ENCODE measurements at places on chromosomes 2 and 18.

DNA sequence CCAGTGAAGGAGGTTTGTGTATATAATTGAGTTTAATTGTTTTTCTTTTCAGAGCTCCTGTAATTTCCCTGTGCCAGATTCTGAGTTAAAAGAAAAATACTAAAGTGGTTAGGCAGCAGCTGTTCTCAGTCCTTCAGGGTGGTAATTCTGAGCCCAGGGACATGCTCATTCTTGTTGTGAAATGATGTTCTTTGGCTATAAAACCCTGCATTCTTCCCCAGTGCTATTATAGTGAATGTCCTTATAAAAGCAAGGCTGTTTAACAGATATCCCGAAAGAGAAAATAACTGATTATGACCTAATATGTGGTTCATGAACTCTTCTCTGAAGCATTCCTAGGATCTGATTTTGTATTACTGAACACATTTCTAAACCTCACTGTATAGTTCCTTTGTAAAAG lies 34.0 kb downstream of the ADAM23 start:
- DNase-seq, result no peak

DNA sequence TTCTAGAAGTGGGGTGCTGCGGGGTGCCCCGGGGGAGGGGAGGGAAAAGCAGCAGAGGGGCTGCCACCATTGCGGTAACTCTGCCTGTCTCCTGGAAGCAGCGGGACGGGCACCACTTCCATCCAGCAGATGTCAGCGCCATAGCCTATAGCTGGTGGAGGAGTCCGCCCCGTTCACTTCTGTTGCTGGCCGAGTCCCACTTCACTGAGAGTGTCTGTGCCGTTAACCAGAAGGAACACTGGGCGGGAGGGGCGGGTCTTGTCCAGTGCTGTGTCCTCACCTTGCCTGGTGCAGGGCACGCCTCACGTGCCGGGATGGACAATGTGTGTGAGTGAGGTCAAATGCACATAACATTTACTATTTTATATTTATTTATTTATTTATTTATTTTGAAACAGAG lies 19.3 kb upstream of the ODC1 start:
- no peak for DNase-seq

DNA sequence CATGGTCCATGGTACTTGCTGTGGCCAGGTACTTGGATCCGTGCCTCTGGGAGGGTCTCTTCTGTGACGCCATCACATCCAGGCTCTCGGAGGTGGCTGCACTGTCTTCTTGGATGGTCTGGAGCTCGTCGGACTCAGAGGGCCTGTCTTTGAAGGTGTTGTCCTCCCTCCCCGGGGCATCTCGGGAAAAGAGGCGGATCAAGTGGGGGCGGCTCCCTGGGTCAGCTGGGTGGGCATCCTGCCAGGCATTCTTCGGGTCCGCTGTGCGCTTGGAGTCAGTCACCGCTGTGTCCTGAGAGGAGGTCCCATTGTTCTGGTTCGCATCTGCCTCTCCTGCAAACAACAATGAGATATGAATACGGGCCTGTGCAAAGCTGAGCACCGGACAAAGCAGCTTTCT lies 115.6 kb downstream of the MBP start:
- no peak for DNase-seq

- no peak for DNase-seq
These were observed 38.7 kb downstream of the PLEKHB2 start for GRCh38 chr2:131143803-131144202.

- no peak for DNase-seq
These were observed 61.8 kb upstream of the GPR45 start for GRCh38 chr2:105179469-105180372.

- no peak for DNase-seq
These were observed 49.7 kb upstream of the TFCP2L1 start for GRCh38 chr2:121334581-121335293.

- no peak for DNase-seq
These were observed 135.7 kb downstream of the OTX1 start for GRCh38 chr2:63186331-63186730.

DNA sequence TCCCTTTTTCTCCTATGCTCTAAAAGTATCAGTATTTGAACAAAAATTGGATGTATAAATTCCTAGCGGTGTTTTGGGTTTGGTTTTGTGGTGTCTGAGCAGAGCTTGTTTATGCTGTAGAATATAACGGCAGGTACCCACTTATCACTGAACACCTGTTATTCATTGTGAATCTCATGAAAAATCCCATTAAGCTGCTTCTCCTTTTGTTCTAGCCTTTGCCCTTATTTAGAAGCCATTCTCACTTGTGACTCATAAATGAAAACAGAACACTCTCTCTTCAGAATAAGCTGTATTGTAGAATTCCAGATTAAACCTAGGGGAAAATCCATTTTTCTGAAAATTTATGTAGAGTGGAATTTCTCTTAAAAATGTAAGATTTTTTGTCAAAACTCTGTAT lies 104.0 kb downstream of the PRPF40A start:
- DNase-seq, result no peak

DNA sequence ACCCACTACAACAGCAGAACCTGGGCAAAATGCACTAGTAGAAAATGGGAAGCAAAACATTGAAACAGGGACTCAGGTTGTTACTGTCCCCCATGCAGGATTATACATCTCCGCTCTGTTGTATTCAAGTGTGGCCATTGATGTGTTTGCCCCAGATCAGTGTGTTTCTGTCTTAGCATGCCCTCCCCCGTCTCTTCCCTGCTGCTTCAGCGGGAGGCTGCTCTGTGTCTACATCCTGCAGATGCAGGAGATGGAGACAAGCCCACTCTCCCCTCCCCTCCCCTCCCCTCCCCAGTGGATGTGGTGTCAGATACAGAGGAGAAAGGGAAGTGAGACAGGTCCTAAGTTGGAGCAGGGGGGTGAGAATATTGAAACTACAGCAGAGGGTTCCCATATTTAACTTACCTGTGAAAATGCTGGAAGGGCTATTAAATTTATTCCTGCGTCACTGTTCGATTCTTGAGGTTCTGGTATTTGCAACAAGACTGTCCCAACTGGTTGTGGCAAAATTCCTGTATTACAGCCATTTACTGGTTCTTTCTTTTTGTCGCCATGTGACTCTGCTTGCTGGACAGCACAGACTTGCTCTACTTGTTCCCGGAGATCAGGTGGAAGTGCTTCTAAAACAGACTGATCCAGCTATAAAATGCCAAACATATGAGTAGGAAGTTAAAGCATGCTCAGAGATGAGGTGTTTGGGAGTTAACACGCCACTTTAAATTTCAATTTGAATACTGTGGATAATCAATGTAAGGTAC lies 67.0 kb downstream of the EIF5B start:
- no peak for DNase-seq

DNA sequence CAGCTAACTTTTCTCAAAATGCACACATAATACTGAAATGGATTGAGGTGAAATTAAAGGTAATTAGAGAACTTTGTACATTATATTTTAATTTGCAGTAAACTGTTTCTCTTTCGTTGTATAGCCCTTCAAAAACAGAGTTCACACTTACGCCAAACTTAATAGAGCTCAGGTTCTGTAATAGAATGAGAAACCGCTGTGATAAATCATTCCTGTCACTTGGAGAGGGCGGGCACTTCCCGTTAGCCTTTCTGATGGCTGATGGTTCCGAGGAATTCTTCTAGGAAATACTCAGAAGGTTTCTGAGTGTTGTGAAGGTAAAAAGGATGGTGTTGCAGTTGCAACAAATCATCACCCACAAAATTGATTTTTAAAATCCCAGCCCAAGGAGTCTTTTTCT lies 155.8 kb upstream of the ALKAL2 start:
- no peak for DNase-seq

GRCh38 chr2:121326628-121327027 lies 41.6 kb upstream of the TFCP2L1 start:
- no peak for DNase-seq

DNA sequence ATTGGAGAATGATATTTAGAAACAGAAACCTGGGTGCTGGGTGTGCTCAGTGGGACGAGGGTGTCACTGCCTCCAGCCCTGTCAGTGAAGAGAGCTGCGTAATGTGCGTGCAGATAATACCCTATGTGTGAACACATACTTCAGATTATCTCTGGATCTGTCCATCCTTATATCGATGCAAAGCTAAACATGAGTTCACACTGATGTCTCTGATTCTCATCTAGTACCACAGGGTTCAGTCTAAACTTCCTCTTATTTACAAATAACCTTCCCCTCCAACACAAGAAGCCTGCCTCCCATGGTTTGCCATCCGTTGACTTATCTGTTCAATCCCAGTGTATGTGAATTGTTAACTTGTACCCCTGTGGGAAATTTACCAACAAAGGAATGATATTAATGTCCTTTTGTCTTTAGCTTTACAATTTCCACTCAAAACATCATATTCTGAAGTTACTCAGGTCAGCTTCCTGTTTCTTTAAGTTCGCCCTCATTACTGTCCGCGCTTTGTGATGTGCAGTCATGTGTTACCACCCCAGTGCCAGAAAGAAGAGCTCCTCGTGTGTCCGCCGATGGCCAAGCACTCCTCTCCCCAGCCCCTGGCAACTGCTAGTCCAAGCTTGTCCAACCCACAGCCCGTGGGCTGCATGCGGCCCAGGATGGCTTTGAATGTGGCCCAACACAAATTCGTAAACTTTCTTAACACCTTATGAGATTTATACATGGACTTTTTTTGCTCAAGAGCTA lies 108.2 kb downstream of the RTP5 start:
- no peak for DNase-seq

DNA sequence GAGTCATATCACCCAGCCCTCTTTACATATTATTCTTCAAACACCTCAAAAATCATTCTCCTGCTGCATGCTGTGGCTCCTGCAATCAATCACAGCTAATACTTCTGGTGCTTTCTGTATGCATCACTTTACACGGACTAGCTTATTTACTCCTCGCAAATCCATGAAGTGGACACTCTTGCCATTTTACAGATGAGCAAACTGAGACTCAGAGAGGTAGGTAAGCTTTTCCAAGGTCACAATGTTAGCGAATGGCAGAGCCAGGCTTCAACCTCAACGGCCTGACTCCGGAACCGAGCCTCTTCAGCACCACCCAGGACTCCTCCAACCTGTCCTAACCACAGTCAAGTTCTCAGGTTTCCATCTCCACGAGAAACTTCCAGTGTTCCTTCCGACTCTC lies 36.8 kb downstream of the TCF4 start:
- DNase-seq, result no peak

- no peak for DNase-seq
These were observed 32.7 kb upstream of the PRLH start for GRCh38 chr2:237533668-237534161.

DNA sequence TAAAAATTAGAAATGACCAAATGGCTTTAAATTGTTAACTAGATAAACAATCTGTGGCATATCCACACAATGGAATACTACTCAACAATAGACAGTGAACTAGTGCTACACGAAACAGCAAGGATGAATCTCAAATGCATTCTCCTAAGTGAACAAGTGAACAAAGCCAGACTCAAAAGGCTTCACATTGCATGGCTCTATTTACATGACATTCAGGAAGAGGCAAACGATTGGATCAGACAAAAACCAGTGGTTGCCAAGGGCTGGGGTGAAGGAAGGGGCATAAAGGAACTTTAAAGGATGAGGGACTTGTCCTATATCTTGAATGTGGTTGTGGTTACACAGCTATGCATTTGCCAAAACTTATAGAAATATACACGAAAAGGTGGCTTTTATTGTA lies 184.3 kb downstream of the RPIA start:
- no peak for DNase-seq

- DNase-seq, result peak; percentile 35
These were observed 56.1 kb downstream of the SF3B1 start for GRCh38 chr2:197378494-197379307.

Data from stimulated activated naive CD4-positive, alpha-beta T cell treated with Interleukin-2 at 50 U/mL for 16 hours (primary cell).